ENCODE measurements at places on chromosomes 11 and 22.

- no peak for DNase-seq
These were observed 208.8 kb downstream of the DCDC1 start for GRCh38 chr11:31160504-31161422.

DNA sequence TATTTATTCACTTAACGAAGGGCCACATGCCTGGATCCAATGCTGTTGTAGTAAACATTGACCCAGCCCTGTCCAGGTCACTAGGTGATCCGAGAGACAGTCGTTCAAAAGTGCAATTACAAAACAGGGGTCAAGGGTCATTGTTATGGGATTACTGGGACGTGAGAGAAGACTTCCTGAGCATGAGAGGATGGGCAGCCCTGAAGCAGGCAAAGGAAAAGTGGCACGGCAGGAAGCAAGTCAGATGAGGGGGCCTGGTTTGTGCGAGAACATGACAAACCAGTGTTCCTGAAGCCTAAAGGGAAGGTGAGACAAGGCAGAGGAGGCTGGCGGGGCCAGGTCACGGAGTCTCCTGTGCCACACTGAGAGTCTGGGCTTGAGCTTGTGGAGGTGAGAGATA, 15.8 kb upstream of the MMP20 start:
- DNase-seq = no peak

DNA sequence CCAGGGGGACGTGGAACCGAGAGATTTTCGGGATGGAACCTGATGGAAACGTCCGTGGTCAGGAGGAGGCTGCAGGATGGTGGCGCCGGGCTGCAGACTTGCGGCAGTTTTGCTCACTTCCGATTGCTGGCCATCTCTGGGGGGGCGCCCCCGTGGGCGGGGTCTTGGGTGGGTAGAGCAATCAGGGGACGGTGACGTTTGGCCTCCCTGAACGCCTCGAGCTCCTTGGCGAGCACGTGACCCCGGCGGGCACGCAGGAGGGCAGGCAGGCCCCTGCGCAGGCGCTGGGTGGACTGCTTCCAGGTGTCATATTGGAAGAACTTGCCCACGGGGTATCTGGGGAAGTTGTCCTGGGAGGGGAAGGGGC, 6.3 kb downstream of the IGF2 start:
- no peak for DNase-seq

GRCh38 chr11:91860661-91861060, 364.0 kb upstream of the FAT3 start:
- DNase-seq = no peak

- no peak for DNase-seq
These were observed 1.1 kb downstream of the PRRG4 start for GRCh38 chr11:32830796-32831195.

DNA sequence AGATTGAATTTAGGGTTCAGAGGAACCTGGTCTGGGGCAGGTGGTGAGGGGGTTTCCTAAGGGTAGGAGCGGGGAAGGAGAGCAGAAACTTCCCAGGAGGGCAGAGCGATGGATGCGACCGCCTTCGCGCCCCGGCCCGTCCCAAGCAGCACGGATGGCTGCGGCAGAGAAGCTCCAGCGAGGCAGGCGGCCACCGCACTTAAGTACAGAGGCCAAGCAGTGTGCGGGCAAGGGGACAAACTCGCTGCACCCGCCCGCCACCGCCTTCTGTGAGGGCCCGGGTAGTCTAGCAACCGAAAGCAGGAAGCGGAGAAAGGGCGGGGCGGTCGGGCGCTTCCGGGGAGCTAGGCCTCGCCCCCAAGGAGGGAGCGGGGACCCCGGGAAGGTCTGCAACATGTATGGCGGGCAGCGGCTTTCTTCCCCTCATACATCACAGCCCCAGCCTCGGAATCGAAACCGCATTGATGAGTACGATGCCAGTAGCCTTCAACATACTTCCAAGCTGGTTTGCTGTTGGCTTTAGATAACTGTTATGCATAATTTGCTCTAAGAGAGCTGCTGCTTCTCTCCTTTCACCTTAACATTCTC, at the start of gene AGBL2:
Gene AGBL2 (minus strand): TSS at position 288 of the 588 bp plus-strand sequence. CDS start 719 bp downstream, outside the sequence.
- DNase-seq = peak; percentile 70

DNA sequence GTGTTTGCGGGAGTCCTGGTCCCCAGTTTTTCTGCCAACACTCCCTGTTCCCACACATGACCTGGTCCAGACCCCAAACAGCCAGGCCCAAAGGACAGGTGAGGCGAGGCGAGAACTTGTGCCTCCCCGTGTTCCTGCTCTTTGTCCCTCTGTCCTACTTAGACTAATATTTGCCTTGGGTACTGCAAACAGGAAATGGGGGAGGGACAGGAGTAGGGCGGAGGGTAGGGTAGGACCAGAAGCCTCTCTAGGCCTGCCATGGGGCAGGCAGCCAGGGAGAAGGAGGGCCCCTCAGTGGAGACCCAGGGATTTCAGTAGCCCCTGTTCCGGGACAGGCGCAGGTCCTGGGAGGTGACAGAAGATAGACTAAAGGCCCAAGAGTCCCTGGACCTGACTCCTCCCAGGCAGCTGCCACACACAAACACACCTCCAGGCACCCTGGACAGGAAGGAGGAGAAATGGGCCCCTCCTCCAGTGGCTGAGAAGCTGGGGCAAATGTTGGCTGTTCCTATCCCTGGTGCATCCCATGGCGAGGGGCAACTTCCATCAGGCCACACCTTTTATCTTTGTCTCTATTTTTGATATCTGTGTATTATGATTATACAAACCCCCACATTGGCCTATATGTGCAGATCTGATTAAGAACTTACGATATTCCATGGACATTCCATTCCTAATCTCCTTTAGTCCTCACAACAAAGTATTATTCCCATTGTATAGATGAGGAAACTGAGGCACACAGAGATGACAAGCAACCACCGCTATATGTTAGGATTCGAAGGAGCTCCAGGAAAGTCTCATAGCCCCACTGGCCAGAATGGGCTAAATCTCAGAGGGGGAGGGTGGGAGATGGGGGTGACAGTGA, 626 bp upstream of the F2 start:
- DNase-seq = no peak

DNA sequence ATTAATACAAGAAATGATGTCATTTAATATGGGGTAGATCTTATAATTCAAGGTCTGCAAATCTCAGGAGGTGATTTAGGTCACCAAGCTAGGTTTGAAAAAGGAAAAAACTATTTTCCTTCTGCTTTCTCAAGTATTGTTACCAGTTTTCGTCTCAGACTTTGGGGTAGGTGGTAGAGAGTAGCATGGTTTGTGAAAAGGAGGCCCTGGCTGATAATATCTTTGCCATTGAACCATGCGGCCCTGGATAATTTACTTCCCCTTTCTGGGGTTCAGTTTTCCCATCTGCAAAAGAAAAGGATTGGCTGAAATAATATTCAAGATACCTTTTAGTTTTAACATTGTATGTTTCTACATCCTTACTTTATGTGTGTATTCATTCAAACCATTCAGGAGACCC, 92.1 kb downstream of the WNT11 start:
- DNase-seq = no peak

DNA sequence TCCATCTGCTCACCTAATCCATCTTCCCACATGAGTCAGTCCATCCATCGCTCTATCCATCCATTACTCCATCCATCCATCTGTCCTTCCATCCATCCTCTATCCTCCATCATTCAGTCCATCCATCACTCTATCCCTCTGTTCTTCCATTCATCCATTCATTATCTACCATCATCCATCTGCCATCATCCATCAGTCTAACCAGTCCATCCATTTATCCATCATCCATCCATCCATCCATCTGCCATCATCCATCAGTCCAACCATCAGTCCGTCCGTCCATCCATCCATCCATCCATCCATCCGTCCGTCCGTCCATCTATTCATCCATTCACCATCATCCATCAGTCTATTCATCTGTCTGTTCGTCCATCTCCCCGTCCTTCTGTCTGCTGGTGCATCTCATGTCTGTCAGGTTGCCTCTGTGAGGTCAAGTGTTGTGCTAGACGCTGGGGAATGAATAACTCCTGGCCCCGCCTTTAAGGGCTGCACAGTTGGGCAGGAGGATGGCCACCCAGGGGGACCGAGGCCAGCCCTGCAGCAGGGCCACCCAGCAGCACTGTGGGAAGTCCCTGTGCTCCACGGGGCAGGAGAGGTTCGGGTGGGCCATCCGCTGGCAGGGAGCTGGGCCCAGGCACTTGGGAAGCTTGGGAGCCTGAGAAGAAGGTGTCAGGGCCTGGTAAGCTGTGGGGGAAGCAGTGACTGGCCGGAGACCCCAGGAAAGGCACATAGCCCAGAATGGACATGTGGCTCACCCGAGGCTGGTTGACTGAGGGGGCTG, 137.1 kb downstream of the CTTN start:
- no peak for DNase-seq

GRCh38 chr11:115695677-115696364, 191.6 kb upstream of the CADM1 start:
- DNase-seq = no peak

- DNase-seq = no peak
These were observed 20.6 kb upstream of the PRDM10 start for GRCh38 chr11:130023204-130023603.

- no peak for DNase-seq
These were observed 24.1 kb downstream of the OR2AT4 start for GRCh38 chr11:75072582-75072981.

DNA sequence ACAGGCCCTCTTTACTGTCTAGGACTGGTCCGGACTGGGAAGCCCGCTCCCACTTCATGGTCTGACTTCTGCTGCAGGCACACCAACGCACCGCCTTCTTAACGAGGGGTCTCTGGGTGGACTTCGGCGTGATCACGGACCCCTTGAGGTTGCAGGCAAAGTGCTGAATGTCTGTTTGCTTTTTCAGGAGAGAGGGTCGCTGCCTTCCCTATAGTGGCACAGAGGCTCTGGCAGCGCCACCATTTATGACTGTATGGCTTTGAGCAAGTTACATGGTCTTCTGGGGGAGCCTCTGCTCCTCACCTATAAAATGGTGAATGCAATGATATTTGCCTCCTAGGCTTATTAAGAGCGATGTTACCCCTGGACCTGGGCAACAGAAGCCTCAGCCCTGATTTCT, 1.4 kb upstream of the SCN4B start:
- DNase-seq = no peak

DNA sequence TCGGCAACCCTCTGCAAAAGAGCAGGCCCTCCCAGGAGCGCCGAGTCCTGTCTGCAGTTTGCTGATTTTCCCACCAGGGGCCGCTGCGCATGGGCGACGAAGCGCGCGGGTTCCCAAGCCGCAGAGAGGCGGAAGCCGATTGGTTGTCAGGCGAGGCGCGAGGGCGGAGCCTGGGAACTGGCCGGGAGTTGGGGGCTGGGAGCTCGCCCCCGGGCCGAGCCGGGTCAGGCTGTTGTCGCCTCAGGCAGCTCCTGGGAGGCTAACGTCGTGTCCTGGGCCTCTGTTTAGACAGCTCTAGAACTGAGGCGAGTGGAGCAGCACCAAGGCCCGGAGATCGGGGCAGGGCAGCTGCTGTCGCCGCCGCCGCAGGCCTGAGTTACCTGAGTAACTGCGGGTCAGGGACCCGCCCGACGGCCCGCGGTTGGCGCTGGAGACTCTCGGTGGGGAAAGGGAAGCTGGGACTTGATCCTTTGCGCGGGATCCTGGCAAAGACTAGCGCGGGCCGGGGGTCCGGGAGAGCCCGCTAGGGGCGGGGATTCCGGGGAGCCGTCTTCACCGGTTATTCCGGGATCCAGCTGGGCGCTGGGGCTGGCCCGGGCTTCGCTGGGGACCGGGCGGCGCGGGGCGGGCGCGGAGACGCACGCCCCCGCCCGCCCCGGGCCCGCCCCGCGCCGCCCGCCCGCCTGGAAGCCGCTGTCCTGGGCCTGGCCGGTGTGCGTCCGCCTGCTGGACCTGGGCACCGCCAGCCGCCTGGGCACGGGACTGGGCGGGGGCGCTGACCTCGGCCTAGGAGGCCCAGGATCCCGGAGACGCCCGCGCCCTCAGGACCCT, at the start of gene STIM1:
Gene STIM1 (plus strand): TSS at position 688 of the 831 bp plus-strand sequence. CDS start 607 bp downstream, outside the sequence.
- DNase-seq = peak; percentile 98
